ENCODE measurements at places on chromosomes 1 and 21.

DNA sequence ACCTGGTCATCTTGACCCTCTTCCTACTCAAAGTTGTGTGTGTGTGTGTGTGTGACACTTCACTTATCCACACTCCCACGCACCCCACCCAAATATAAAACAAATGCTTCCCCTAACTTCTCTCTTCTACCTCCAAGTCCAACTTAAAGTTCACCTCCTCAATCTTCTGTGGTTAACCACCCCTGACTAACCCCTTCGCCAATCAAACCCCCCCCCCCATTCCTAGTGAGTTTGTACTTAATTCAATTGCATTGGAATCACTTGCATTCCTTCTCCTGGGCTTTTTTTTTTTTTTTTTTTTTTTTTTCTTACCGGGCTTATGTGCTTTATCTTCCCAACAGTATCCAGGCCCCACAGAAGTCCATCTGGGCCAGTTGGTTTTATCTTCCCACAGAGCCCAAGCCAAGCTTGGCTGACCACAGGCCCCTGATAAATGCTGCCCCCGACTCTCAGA is 78.4 kb downstream of the CD58 start:
- DNase-seq: no peak

- DNase-seq: no peak
Observed at GRCh38 chr1:53286955-53287354, 40.9 kb downstream of the LRP8 start.

- DNase-seq: no peak
Observed at GRCh38 chr1:67830928-67831830, 2.1 kb downstream of the GNG12 start.

DNA sequence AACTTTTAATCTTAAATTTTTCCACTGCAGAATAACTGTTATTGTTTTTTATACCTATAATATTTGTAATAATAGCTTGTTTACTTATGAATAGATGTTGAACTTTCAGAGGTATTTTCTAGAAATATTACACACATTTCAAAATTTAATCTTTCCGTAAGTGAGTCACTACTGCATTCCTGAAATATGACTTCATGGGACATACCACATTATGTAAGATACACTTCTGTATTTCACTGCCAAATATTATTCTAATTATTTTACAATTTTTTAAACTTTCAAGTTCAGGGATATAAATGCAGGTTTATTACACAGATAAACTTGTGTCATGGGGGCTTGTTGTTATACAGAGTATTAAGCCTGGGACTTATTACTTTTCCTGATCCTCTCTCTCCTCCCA is 2220.5 kb downstream of the NCAM2 start:
- no peak for DNase-seq

DNA sequence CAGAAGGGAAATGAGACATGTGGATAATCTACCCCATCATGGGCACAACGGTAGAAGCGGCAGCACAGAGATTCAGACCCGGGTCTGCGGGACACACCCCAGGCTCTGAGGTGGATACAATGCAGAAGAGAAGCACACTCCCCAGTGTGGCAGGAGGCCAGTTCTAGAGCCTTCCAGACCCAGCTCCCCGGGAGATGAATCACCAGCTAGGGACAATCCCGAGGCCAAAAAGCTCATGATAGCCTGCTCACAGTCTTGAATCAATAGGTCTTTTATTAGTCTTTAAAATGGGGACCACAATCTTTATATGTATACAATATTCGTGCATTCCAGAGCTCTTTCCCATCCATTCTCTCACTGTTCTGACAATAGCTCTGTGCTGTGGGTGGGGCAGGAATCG is 57.3 kb upstream of the DIRAS3 start:
- DNase-seq: no peak

DNA sequence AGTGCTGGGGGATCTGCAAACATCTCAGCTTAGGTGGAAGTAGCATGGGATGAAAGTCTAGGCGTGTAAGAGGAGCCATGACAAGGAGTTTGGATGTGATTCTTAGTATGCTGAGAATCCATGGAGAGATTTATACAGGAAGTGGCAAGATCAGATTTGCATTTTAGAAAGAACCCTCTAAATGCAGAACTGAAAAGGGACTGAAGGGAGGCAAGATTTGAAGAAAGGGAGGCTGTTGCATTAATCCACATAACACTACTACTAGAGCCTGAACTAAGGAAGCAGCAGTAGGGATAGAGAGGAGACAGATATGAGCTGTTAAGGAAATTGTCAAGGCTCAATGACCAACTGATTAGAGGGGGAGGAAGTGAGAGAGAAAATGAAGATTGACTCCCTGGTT is 9.8 kb downstream of the C1orf74 start:
- no peak for DNase-seq

DNA sequence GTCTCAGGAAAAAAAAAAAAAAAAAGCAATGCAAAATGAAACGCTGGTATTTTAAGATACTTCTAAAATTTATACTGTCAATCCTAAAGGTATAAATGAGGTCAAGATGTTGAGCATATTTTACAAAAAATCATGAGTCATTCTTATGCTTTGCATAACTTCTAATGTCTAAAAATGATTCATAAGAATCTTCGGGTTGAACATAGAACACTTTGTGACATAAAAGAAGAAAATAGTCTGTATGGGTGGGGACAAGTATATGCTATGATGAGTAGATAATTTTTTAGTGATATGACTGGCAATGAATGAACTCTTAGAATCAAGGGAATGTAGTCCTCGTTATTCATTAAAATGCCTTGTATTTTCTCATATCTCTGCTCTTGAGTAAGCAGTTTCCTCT is 416.9 kb upstream of the USP24 start:
- DNase-seq: no peak

GRCh38 chr1:44485229-44485933 is 80.3 kb downstream of the RNF220 start:
- no peak for DNase-seq

GRCh38 chr1:184622136-184622823 is 132.4 kb downstream of the EDEM3 start:
- no peak for DNase-seq

DNA sequence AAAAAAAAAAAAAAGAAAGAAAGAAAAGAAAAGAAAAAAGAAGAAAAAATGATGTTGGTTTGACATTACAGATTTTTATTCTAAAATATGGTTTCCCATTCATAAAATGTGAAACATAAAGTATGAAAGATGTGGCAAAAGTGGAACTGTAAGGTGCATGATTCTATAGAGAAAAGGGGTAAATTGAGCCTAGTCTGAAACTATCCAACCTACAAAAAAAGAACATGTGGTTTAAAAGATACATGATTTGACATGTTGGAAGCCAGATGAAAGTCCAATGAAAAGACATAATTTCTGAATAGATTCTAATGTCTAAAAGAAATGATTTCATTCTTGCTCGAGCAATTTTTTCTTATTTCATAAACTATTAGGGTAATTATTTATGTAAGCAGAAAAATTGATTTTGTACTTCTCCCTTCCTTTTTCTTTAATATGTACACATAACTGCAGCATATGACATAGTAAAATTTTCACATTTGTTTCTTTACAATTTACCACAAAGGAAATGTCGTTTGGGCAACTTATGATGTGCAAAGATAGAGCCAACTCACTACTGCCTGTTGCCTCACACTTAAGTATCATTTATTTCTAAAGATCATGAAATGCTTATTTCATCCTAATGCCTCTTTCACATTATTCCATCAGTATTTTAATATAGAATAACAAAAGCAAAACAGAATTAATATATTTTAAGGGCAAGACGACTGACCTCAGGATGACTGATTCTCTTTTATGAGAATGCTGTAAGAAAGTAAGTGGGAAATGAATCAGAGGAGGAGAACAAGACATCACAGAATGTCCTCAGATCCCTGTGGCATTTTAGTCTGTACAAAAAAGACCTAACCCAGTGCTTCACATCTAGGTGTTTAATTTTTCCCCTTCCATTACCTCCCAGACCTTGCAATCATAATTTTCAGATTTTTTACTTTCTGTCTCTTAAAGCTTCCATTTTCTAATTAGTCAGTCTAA is 165.8 kb upstream of the HMCN1 start:
- no peak for DNase-seq

- DNase-seq: no peak
Observed at GRCh38 chr1:214584805-214585766, 17.9 kb upstream of the CENPF start.

- DNase-seq: no peak
Observed at GRCh38 chr1:214506972-214507431, 44.4 kb downstream of the PTPN14 start.

GRCh38 chr1:162725301-162725837 is 65.1 kb upstream of the HSD17B7 start:
- no peak for DNase-seq

GRCh38 chr21:41805038-41805437 is 38.2 kb upstream of the RIPK4 start:
- DNase-seq: no peak

DNA sequence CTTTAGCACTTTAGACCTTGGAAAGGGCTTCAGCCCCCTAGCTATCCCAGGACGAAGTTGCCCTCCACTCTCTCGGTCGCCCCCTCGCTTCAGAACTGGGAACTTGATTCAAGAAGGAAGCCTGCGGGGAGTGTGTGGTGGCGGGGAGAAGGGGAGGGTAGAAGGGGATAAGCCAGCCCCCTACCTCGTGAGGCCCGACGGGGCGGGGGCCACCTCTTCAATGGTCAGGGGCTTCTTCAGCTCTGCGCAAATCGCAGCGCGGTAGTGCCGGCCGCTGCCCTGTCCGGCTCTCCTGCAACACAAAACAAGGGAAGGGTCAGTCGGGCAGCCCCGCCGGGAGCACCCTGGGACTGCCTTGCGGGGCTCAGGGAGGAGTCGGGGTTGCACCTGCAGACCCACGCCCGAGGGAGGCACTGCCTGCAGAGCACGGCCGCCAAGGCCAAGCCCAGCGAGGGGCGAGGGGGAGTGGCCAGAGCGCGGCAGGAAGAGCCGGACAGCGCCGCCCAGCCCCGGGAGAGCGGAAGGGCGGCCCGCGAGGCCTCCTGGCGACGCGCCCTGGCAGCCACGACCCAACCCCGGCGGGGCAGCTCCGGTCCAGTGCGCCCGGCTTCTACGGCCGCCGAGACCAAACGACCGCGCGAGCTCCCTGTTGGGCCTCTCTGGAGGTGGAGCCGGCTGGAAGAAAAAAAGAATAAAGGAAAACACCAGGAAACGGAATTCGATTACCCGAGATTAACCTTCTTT is 56.2 kb upstream of the RASAL2 start:
- DNase-seq: no peak

GRCh38 chr1:54153535-54154439 is 987 bp upstream of the CDCP2 start:
- DNase-seq: no peak

- DNase-seq: no peak
Observed at GRCh38 chr1:186139701-186140100, 235.4 kb downstream of the TPR start.

DNA sequence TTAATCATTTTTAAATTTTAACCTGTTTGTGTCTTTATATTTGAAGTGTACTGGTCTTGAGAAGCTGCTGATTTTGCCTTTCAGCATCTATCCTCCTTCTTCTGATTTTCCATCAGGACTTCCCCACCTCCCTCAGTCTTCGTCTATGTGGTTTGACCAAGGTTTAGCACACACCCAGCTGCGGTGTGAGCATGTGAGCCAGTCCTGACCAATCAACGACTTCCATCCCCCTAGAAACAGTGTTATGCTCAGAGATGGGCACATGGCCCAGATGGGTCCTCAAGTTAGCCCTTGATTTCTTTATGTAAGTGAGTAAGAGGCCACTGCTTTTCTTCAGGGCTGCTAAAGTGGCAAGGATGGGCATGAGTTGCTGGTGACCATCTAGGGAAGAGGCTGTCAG is 190.8 kb downstream of the MATN1 start:
- no peak for DNase-seq

DNA sequence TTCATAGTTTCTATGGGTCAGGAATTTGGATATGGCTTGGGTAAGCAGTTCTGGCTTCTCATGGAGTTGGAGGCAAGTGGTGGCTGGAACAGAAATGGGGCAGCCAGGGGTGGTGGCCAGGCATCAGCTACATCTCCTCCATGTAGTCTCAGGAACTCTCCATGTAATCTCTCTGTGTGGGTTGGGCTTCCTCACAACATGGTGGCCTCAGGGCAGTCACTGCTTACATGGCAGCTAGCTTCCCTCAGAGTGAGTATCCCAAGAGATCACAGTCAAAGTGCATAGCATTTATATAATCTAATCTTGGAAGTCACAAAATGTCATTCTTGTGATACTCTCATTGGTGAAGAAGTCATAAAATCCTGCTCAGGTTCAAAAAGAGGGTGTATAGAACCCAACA is 25.7 kb downstream of the MR1 start:
- DNase-seq: no peak

DNA sequence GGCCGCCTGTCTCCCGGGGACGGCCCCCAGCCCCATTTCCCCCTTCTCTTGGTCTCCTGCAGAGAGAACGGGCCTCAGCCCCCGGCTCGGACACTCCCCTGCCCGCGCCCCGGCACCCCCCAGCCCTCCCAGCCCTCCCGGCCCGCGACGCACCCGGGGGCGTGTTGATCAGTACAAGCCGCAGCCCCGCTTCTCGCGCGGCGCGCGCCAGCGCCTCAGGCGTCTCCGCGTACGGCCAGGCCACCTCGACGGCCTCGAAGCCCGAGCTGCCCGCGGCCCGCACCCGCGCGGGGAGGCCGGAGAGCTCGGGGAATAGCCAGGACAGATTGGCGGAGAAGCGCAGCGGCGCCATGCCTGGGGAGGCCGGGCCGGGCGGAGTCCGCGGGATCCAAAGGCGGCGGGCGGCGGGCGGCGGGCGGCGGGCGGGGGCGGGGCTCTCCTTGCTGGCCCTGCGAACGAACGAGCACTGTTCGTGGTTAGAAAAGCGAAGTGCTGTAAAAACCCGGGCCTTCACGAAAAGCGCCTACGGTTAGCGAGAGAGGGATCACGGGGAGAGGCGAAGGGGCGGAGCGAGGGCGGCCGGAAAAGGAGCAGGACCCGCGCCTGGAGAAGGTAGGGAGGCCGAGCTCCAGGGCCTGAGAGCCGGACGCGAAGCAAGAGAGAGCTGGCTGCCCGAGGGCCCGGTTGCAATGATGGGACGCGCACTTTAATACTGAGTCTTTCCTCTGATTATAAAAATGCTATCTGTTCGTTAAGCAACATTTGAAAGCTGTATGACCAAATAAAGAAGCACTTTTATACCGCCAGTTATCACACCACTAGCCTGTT is at the start of gene HYI:
Gene HYI, minus strand, starts transcription at position 490 of the 828 bp plus-strand sequence. Its CDS starts 138 bp downstream, at position 352.
- DNase-seq: peak; percentile 44

DNA sequence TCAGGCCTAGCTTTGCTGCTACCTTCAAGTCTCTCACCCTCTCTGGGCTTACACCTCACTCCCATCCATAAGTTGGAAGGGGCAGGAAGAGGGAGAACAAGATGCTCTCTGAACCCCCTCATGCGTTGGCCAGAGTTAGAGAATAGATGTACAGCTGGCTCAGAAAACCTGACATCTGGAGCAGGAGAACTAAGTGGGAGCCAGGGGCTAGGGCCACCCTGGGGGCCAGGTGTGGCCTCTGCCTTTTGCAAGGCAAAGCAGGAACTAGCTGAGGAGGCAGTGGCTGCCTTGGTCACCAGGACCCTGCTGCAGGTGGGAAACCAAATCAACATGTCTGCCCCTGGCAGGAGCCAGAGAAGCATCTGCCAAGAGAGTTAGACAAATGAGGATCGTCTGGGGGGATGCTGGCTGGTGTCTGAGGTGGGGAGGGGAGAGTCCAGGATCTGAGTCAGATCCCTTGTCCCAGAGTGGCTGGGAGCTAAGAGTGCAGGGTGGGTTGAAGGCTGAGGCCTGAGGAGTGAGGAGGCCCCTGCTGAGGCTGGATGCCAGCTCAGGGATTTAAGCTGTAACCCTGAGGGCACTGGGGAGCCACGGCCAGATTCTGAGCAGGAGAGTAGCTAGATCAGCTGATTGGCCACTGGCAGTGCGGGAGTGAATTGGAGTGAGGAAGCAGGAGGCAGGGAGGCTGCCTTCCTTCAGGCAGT is 115.0 kb downstream of the EPHB2 start:
- DNase-seq: no peak

Data from stimulated activated CD8-positive, alpha-beta memory T cell treated with anti-CD3 and anti-CD28 coated beads, Interleukin-15, amount 100 ng/mL, for 48 hours (primary cell).